ENCODE measurements at places on chromosomes 11 and 22.

DNA sequence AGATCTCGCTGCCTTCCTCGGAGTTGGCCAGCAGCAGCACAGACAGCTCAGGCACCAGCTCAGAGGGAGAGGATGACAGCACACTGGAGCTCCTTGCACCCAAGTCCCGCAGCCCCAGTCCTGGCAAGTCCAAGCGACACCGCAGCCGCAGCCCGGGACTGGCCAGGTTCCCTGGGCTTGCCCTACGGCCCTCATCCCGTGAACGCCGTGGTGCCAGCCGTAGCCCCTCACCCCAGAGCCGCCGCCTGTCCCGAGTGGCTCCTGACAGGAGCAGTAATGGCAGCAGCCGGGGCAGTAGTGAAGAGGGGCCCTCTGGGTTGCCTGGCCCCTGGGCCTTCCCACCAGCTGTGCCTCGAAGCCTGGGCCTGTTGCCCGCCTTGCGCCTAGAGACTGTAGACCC is 6.4 kb downstream of the PLA2G3 start:
- no peak for DNase-seq

DNA sequence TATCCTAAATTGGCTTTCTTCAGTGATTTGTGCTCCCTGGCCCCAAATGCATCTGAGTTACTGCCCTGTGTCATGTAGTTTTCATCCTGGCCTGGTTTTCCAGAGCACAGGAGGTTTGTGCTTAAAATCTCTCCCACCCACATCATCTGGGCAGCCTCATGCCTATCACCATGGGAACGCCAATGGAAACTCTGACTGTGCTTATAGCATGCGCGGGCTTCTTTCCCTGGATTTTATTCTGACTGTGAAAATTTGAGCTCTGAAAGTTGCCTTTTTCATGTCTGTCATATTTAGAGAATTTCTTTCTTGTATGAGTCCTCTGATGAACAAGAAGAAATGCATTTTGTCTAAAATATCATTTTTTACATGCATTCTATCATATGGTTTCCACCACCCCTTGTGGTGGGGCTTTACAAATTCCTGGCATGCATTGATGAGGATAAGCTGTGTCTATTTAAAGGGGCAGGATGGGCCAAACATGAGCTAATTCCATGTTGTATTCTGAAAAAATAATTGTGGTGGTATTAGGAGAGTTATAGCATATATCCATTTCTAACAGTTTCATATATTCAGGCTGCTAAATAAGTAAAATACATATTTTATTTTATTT is 55.1 kb downstream of the IRAG1 start:
- DNase-seq = no peak

DNA sequence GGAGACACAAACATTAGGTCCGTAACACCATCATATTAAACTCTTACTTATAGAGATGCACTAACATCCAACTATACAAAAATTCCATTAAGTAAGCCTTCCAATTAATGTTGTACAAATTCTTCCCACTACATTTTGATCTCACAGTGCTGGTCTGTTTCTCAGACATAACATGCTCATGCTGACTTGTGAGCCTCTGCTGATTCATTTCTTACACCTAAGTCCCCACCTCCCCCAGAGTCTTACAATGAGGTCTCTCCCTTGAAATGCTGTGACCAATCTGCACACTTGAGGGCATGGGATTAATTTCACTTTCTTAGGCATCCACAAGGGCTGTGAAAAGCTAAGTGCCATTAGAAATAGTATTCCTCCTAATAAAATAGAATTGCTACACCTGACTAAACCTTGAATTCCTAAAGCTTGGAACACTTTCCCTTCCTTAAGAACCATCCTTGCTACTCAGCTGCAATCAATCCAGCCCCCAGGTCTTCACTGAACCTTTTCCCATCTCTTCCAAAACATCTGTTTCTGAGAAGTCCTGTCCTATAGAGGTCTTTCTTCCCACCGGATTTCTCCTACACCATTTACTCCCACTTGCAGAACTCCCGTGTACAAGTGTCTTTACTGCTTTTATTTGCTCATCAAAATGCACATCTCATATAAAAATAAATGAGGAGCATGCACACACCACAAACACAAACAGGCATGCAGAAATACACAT is 2.0 kb downstream of the HBG1 start:
- DNase-seq = no peak

GRCh38 chr11:103325686-103326069 is 216.5 kb downstream of the DYNC2H1 start:
- DNase-seq = no peak

Data from CD4-positive, alpha-beta T cell treated with Interleukin-4 for 4 hours (primary cell).